Keratinocyte (primary cell): ENCODE measurements at places on chromosomes 6 and 20.

DNA sequence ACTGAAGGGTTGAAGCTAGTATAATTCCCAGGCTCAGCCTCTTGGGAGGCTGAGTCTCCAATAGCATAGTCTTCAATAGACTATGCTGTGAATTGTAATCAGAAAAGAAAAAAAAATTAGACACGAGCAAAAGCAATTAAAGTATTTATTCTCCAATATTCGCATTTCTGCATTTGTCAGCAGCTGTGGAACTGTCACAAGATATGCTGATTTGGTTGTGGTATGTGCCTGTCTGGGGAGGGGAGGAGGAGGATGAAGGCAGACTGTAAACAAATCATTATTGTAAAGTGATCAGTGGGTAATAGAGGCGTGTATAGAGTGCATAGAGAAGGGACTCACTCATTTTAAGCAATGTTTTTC lies 10.1 kb upstream of the BICRAL start:
- DNase-seq, result no peak

GRCh38 chr20:19961293-19961692 lies 55.9 kb upstream of the NAA20 start:
- no peak for DNase-seq

DNA sequence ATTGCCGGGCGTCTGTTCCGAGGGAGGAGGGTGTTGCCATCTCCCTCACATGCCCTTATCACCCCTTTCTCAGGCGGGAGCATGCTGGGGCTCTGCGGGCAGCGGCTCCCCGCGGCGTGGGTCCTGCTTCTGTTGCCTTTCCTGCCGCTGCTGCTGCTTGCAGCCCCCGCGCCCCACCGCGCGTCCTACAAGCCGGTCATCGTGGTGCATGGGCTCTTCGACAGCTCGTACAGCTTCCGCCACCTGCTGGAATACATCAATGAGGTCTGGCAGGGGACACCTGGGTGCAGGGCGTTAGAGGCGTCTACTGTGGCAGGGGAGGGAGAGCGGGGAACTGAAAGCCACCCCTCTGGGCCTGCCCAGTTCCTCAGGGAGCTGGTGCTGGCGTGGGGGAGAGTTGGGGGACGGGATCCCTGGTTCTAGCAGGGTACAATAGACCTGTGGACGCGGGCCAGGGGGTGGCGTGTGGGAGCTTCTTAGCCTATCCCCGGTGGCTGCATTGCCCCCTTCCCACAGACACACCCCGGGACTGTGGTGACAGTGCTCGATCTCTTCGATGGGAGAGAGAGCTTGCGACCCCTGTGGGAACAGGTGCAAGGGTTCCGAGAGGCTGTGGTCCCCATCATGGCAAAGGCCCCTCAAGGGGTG lies 697 bp downstream of the PPT2 start:
- no peak for DNase-seq

DNA sequence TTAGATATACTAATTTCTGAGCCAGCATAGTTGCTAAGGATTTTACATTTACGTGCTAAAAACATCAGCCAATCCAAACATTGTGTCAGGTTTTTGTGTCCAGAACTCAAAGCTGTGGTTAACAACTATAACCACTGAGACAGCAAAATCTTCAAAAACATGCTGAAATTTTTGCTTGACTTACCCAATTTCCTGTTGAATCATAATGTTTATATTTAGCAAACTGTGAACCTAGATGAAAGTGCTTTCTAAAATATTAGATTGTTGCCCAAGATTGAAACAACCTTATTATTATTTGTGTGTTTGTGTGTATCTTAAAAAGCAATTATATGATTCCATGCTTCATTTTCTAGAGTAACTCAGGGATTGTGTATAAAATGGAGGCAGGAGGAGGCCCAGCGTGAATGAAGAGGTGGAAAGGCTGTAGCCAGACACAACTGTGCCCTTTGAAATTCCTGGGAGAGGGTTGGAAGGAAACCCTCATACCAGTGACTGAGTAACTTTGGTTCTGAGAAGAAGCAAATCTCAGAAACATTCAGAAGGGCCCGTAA lies 48.0 kb downstream of the ARMC2 start:
- DNase-seq, result no peak

DNA sequence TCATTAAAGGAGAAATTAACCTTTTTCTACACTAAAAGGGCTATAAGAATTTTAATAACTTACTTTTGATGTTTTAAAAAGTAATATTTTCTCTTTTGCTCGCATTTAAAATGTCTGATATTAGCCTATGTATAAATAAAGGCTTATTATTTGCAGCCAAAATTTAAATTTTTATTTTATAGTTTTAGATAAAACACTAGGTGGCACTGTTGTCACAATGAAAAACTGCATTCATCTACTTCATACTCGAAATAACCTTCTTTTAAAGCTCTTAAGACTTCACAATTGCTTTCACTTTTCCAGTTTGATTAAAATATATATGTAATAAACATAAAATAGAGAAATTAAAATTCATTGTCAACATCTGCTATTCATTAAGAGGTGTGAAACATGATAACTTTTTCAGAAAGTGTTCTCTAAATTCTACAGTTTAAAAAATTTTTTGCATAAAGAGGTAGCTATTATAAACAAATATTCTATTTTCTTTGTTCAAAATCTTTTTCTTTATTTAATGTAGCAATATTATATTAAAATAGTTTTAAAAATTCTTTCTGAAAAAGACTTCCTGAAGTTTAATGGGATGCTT lies 78.8 kb upstream of the DEFB112 start:
- no peak for DNase-seq

- no peak for DNase-seq
Observed at GRCh38 chr6:167766986-167767714, 59.6 kb upstream of the AFDN start.

DNA sequence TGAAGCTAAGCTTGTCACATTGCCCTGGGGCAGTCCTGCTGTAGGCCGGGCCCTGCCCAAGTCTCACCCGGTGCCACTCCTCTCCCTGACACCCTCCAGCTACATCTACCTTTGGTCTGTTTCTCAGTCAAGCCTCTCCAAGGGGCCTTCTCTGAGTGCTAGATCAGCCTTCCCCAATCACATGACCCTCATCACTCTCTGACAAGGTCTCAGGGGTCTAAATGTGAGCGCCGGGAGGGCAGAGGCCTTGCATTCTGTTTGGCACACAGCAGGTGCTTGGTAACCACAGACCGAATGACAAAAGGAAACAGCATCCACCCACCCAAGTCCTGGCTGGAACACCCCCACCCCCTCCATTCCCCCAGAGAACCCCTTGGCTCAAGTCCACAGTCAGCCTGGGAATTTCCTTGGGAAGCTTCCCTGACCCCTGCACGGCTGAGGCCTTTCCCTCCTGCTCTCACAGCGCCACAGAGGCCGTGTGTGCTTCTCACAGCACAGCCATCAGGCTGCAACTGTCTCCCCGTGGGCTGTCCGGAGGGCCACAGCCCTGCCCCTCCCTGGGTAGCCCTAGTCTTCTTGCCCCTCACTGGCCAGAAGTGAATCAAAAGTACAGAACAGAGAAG lies 32.9 kb downstream of the PKIG start:
- no peak for DNase-seq

GRCh38 chr20:26276554-26277210 lies 580.0 kb upstream of the ZNF337 start:
- DNase-seq, result no peak

DNA sequence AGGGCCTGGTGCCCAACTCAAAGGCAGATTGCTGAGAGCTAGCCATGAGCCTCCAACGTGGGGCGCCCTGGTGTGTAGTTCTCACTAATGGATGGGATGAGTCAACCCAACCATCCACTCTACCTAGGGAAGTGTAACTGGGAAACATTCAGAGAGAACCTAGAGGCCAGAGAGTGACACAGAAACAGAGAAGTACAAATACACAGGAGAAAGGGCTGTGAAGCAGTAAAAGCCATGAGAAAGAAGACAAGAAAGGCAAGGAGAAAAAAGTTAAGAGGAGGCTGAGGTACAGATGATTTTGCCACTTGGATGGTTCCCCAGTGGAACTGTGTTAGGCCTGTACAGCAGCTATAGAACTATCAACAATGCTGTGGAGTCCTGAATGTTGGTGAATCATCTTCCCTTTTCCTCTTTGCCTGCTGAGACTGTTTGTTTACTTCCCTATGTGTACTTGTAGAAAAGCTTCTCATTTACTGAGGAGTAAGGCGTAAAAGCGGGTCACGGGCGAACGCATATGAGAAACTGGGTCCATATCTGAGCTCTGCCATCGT lies 39.0 kb downstream of the MAN1A1 start:
- DNase-seq, result no peak

DNA sequence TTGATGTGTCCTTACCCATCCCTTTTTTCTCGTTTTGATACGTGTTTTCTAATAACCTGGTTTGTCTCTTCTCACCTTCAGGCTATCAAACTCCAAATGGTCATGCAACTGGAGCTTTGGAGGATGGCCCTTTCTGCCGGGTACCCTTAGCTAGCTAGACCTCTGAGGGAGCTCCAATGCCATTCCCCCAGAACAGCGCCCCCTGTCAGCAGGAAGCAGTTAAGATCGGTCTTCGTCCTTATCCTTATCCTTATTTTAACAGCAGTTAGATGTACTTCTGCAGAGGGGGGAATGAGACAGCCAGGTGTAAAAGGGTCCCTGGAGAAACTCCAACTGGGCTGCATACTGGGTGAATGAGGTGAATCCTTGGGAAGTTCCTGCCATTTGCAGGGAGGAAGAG lies 37.2 kb downstream of the SEL1L2 start:
- DNase-seq, result no peak

DNA sequence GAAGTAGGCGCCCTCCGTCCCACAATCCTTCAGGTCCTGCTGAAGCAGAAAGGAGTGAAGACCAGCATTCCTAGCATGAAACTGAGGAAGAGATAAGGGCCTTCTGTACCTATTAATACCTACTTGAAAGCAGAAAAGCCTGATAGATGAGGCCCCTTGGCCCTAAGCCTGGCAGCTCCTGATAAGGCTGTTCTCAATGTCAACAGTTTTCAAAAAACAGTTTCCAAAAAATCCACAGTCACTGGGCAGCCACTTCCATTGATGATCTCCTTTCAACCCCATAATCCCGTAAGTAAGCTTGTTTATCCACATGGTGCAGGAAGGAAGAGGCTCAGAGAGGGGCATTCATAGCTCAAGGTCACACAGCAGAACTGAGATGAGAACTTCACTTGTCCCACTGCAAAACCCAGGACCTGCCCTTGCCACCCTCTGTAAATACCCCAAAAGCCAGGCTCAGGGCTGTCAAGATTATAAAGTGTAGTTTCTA lies 2.8 kb upstream of the E2F1 start:
- no peak for DNase-seq
